ENCODE measurements at places on chromosomes 5 and 9.
A peak's percentile ranks its signal among the peaks of the same experiment; 100 is the strongest.

DNA sequence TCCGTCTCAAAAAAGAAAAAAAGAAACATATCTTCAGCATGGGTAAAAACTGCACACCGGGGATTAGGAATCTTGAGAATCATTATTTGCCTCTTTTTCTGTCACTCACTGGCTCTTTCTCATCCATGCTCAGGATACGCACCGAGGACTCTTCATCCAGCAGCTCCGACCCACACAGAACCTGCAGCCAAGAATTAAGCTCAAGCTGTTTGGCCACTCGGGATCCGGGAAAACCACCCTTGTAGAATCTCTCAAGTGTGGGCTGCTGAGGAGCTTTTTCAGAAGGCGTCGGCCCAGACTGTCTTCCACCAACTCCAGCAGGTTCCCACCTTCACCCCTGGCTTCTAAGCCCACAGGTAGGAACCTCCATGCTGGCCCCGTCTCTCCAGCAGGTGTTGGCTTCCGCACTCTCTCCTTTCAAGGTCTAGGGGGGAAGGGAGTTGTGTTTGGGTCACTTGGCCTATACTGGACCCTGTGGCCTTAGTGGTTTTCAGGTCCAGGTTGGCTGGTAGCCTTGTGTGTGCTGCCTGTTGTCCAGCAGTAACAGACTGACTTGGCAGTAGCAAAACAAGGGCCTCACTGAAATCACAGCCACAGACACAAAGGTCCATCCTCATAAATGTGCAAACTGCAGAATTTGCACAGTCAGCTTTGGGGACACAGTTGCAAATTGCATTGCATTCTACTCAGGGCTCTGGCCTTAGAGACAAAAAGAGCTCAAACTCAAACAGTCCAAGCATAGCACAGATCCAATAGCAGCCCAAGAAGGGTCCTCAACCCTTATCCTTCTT lies 44.5 kb upstream of the CTSL start:
- no peak for DNase-seq

DNA sequence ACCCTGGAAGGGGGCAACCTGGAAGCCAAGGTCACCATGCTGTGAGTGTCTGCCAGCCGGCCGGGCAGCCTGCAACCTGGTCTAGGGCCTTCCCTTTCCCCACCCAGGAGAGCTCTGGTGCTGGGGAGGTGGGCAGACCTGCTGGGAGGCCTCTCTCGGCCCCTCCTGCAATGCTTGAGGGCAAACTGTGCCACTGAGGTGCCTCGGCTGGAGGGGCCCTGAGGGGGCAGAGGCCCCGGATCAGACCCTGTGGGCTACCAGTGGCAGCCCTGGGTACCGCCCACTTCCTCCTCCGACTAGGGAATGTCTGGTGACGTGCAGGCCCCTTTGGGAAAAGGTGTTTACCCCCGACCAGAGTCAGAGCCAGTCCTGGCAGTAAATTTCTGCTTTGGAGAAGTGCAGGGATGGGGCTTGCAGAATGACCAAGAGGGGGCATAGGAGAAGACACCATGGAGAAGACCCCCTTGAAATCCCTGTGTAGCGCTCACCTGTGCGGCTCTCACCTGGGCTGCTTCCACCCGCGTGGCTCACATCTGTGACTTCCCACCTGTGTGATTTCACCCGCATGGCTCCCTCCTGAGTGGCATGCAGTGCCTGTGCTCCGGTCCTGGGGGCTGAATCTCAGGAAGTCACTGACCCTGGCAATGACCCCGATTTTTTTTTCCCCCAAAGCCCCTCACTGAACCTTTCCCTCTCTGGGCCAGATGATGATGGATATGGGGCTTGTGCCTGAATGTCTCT lies 1.1 kb downstream of the LCN1 start:
- DNase-seq: no peak

DNA sequence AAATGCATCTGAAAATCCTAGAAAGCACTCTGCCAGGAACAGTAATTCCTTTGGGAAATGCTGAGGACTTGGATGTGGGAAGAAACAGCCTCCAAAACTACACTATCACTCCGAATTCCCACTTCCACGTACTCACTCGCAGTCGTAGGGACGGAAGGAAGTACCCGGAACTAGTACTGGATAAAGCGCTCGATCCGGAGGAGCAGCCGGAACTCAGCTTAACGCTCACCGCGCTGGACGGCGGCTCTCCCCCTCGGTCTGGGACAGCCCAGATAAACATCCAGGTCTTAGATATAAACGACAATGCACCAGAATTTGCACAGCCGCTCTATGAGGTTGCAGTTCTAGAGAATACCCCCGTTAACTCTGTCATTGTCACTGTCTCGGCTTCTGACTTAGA lies 786 bp downstream of the PCDHB3 start:
- no peak for DNase-seq

DNA sequence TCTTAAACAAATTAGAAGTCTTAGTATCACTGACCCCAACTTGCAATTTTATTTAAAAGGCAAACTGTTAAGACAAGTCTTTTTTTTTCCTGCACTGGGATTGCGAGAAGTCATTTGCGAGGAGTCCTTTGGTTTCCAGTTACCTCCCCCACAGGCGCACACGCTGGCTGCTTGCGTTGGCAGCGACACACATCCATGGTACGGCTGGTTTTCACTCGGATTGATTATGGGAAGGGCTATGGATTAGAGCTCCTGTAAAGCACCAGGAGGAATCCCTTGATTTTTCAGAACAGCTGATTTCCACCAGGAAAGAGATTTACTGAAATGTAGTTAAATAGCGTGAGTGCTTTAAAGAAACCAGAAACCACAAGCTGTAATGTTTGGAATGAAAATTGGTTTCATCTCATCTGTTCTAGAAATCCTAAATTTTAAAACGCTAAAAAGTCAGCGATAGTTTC lies 737 bp downstream of the SLC1A3 start:
- DNase-seq: peak; percentile 32

GRCh38 chr5:14706615-14707021 lies 42.1 kb downstream of the OTULIN start:
- peak; percentile 78 for DNase-seq

- peak; percentile 81 for DNase-seq
Measured at GRCh38 chr5:74326571-74327338, 313.8 kb downstream of the ENC1 start.

- no peak for DNase-seq
Measured at GRCh38 chr9:75592586-75592985, 297.9 kb upstream of the PCSK5 start.

DNA sequence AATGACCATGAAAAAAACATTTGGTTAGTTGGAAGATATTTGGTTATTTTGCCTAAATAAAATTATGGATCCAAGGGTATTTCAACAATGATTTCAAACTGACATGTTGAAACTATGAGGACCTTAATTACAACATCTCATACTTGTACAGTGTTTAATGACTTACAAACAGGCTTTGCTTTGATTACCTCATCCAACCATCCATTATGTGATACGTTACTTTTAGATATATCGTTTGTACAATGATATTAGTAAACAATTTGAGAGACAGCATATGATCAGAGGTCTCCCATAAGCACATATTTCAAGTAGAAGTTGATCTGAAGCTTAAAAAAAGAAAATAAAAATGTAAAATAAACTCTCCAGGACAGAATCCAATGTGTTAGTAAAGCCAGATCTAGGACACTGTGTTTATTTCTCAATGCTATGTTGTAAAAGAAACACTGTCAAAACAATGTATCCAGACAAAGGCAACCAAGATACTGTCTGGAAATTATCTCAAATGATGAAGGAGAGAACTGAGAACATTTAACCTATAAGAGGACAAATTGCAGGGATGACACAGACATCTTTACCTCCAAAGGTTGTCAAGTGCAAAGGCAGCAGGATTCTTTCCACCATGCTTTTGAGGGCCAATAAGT lies 116.0 kb upstream of the TARS1 start:
- no peak for DNase-seq

DNA sequence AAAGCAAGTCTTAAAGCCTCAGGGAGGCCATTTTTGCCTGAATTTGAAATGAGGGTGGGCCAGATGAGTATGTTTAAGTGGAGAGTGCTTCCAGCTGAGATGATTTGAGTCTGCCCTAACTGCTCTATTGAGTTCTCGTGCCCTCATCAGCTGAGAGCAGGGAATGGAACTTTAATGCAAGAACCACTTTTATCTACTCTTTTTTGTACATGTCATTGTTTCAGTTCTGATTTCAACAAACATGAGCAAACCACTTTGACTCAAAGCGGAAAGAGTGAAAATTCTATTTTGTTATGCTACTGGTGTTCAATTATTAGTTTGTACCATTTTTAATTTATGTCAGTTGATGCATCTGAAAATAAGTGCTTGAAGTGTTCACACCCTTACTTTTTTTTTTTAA lies 35.8 kb downstream of the DCAF10 start:
- no peak for DNase-seq

GRCh38 chr5:131563434-131564228 lies 71.4 kb downstream of the RAPGEF6 start:
- DNase-seq: no peak
